ENCODE measurements at places on chromosomes 6 and 20.

DNA sequence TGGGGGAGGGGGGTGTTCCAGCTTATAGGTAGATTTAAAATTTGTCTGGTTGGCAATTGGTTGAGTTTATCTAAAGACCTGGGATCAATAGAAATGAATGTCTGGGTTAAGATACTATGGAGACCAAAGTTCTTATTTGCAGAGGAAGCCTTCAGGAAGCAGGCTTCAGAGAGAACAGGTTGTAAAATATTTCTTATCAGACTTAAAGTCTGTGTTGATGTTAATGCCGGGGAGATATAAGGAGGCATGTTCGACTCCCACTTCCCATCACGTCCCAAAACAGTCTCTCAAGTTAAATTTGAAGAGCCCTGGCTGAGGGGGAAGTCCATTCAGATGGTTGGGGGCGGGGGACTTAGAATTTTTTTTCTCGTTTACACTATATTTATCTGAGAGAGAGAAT, 12.3 kb upstream of the BLCAP start:
- DNase-seq = no peak

GRCh38 chr20:10074513-10074912, 39.7 kb downstream of the ANKEF1 start:
- no peak for DNase-seq

DNA sequence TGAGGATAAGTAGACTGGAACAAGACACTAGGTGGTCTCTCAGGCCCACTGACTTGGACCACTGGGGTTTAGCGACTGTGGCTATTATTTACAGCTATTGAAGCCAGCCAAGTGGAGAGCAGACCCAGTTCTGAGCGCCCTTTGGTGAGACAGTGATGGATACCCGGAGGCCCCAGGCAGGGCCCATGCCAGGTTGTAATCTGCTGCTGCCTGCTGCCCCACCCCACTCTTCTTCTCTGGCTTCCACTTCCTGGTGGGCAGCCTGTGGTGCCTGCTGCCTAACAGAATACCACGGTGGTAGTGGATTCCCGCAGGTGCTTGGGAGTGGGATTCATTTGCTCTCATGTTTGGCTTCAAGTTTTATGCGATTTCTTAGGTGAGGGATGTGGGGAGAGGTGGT, 570 bp downstream of the RAB44 start:
- no peak for DNase-seq

DNA sequence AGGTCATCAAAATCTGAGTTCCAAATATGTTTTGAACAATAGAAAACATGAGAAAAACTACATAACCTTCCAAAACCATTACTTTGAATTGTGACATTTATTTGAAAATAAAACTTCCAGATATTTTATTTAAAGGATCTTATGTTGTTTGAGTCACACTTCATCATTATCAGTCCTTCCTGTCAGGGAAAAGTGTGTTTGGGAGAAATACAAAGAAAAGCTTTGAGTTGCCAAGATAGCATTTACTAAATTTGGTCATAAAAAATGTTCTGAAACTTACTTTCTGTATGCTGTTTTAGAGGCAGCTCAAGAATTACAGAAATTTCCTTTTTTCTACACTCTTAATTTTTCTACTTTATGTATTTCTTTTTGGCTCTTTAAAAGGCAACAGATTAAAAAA, 208.2 kb upstream of the RIN2 start:
- no peak for DNase-seq

DNA sequence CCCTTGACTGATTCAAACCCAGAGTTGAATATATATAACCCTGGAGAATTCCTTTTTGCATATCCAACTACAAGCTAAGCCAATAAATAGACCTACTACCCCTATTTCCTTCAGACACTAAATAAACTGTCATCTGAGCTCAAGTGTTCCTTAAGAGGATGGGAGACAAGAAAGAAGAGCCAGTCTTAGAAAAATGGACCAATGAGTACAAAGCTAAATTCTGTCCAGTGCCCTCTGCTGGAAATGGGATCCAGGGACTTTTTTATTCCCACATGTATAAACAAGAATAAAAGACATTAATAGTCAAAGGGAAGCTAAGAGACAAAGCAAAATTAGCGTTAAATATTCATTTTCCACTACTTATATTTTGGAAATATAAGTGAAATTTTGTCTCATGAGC, 4.8 kb downstream of the PPP1R10 start:
- no peak for DNase-seq

- DNase-seq = no peak
Observed at GRCh38 chr20:49276961-49277785, 684 bp downstream of the ZNFX1 start.

DNA sequence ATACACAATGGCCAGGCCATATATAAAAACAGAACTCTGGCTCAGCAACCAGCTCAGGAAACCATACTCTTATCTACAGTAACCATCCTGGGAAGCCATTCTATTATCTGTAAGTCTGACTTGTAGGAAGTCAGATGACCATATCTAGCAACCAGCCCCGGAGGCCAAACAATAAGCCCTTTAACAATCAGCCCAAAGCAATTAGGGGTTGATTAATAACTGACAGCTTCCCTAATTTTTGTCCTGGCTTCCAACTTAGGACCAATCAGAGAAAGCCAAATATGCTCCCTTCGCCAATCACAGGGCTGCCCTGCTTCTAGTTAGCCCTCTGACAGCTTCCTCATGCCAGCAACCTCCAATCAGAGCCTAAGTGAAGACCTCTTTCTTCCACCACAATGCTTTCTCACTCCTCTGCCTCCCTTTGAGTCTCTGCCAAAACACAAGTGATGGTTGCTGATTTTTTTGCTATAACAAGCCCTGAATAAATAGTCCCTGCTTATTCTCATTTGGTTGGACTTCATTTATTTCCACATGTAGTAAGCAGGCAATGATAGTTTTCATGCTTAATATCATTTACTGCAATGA, 37.8 kb upstream of the STXBP5 start:
- no peak for DNase-seq

- DNase-seq = no peak
Observed at GRCh38 chr6:63516186-63516944, 55.9 kb upstream of the LOC128125822 start.

GRCh38 chr6:81696524-81696923, 56.0 kb downstream of the TENT5A start:
- peak; percentile 74 for DNase-seq

GRCh38 chr6:32638532-32639219, 1.5 kb downstream of the HLA-DQA1 start:
- no peak for DNase-seq

- DNase-seq = no peak
Observed at GRCh38 chr6:53302678-53303360, 45.9 kb downstream of the ELOVL5 start.

- no peak for DNase-seq
Observed at GRCh38 chr20:5085380-5085779, 34.4 kb downstream of the PCNA start.

DNA sequence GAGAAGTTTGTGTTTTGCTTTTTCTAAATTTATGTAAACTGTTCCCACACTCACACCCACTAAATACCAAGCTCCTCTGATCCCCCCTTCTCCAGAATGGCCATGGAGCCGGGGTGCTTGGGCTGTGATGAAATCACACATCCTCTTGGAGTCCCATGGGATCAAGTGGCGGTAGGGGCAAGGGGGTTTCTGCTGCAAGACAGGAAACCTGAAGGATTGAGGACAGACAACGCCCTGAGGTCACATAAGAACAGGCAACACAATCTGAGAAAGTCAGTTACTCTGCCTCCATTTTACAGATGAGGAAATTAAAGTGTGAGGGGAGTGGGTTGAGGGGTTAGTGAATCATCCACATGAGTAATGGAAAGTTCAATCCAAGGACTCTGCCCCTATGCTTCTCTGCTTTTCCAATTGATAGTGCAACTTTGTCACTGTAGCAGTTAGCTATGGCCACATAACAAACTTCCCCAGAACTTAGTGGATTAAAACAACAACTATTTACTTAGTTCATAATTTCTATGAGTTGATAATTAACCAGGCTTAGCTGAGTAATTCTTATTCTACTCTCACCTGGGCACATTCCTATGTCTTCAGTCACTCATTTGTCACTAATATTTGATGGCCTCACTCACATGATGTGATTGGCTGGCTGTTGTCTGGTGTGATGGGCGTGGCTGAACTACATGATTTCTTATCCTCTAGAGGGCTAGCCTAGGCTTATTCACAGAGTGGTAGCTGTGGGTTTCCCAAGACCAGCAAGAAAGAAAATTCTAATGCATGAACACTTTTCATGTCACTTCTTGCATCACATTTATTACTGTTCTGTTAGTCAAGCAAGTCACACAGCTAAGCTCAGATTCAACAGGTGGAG, 311.1 kb upstream of the RNF24 start:
- DNase-seq = no peak

DNA sequence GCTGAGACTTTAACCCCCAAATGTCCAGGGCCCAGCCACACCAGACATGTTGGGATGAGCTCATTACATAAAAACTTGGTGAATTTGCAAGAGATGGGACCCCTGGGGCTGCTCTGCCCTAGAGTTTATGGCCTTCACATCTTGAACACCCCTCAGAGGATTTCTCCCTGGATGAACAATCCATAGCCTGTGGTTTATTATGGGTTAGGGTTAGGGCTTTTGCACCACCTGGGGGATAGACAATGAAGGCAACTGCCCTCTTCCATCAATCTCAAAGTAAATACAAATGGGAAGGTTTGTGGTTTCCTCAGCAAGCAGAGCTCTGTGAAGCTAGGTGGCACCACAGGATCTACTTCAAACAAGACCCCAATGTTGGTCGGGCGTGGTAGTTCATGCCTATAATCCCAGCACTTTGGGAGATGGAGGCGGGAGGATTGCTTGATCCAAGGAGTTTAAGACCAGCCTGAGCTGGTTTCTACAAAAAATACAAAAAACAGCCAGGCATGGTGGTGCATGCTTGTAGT, 17.4 kb downstream of the SPINT3 start:
- no peak for DNase-seq

DNA sequence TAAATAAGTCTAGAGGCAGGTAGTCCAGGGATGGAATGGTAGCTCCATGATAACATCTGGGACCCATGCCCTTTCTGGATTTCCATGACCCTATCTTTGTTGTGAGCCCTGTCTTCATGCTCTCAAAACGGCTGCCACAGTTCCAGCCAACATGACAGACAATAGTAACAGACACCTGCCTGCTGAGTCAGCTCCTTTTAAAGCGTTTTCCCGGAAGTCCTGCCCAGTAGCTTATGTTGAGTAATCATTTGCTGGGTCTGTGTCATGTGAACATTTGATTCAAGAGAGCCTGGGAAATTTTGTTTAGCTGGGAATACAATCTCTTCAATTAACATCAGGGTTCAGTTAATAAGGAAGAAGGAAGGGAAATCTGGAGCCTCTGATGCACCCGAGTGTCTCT, 262.2 kb upstream of the SULF2 start:
- no peak for DNase-seq

DNA sequence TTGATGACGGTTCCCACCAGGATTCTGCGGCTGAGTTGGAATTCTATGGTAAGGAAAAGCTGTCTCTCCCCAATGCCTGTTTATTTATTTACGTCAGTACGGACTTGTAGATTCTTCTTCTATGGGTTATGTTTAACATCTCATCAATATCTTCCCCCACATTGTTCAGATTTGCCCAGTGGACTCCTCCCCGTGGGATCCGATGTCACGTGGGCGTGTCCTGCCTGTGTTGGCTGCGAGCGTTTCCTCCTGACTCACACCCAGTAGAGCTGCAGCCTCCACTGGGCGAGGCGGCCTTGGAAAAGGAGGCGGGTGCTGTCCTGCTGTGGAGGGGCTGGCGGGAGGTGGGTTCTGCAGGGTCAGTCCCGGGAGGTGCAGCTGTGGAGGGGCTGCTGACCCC, 46.8 kb upstream of the SLCO4A1 start:
- DNase-seq = no peak

DNA sequence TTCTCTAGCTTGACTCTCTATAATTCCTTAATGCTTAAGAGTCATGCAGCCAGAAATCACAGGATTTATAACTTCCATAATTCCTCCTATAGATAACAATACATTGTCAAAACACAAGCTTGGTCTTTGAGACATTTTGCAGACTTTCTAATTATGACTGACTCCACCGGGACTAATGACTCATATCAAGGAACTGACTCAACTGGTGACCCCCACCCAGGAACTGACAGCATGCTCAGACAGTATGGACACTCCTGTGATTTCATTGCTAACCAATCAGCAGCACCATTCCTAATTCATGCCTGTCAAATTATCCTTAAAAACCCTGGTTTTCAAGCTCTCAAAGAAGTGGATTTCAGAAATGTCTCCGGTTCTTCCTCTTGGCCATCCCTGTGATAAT, 670.5 kb upstream of the IMPG1 start:
- no peak for DNase-seq

GRCh38 chr6:146550911-146551310, 7.3 kb downstream of the RAB32 start:
- DNase-seq = no peak

DNA sequence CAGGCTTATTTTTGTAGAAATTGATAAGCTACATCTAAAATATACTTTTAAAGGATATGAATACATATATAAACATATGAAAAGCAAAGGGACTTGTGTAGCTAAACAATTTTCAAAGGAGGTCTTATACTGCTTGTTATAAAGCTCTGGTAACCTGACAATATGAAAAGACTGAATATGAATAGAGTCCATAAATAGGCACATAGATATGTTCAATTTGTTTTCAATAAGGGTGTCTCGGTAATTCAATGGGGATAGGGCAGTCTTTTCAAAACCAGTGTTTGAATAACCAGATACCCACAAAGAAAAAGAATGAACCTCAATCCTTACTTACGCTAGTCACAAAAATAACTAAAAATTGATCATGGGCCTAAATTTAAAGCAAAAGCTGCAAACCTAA, 9.3 kb upstream of the MAP3K5 start:
- no peak for DNase-seq

- peak; percentile 26 for DNase-seq
Observed at GRCh38 chr6:99334526-99335127, 14.8 kb downstream of the FAXC start.

GRCh38 chr20:41370176-41370575, 3.6 kb upstream of the EMILIN3 start:
- no peak for DNase-seq

DNA sequence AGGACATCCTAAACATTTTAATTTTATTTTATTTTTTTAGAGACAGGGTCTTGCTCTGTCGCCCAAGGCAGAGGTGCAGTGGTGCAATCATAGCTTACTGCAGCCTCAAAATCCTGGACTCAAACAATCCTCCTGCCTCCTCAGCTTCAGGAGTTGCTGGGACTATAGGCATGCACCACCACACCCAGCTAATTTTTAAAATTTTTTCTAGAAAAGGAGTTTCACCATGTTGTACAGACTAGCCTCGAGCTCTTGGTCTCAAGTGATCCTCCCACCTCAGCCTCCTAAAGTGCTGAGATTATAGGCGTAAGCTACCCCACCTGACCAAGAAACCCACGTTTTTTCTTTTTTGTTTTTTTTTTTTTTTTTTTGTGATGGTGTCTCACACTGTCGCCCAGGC, 33.3 kb downstream of the BAK1 start:
- no peak for DNase-seq

GRCh38 chr6:113402544-113402943, 454.6 kb upstream of the MARCKS start:
- DNase-seq = peak; percentile 28

- peak; percentile 62 for DNase-seq
Observed at GRCh38 chr6:29603930-29604329, 19.0 kb downstream of the OR2H2 start.

Data from NCI-H345 (cell line).